ENCODE measurements at places on chromosomes 4 and X. TPM values are rescaled to one million over a fixed set of nuclear protein-coding genes. Genes with fewer than 3 reads are reported as not detected.

CABS1 gene
- not detected for total RNA-seq

GAGE12F gene
- not detected for total RNA-seq

BEX5 gene
- 0.84 TPM for total RNA-seq

UCP1 gene
- not detected for total RNA-seq

ASMT gene
- total RNA-seq = not detected

RNF128 gene
- not detected for total RNA-seq

MAGEH1 gene
- total RNA-seq = 32.5 TPM

DNA sequence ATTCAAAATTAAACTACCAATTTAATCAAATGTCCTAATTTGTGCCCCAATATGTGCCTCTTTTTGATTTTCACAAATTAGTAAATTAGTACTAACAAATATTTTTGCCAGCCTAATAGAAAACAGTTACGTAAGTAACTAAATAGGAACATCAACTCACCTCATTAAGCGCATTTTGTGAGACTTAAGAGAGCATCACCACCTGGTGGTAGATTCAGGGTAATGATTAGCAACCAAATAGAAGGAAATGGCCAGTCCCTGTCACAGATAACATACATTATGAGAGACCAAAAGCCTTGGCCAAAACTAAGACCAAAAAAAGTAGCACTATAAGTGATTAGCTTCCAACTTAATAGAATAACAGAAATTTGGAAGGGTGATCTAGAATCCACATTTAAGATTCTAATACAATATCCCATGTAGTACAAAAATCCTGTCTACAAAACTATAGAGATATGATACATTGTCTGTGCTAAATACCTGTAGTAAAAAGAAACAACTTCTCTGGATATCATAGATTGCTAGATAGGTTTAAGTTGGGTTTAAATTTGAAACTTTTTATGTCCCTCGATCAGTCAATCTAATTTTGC is 46.7 kb downstream of the C4orf46 start:
- no peak for DNase-seq

DNA sequence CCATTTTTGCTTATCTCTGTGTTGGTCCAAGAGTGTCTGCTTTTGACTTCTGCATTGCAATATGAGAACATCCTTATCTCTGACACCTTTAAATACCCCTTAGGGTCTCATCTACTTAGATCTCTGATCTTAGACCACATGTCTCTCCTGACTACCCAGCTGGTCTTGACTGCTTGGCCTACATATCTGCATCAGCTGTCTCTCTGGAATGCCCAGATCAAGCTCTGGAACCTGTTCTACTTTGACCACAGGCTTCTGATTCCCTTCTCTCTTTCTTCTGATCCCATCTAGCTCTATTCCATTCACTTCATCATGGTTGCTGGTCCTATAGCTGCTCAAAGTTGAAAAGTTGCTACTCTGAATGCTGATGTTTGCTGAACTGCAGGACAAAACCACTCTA is 301.2 kb downstream of the MAPK10 start:
- DNase-seq = no peak

DNA sequence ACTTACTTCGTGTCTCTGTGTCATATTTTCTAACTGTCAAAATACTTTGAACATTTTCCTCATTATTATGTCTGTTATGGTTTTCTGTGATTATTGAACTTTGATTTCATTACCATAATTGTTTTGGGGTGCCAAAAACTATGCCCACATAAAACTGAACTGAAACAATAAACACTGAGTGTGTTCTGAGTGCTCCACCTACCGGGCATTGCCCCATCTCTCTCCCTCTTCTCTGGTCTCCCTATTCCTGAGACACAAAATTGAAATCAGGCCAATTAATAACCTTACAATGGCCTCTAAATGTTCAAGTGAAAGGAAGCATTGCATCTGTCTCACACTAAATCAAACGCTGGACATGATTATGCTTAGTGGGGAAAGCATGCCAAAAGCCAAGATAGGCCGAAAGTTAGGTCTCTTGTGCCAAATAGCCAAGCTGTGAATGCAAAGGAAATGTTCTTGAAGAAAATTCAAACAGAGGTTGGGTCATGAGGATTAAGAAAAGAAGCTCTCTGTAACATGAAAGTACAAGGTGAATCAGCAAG is 972.3 kb downstream of the PCDH7 start:
- DNase-seq = no peak

GRCh38 chr4:56386091-56386490 is 1.2 kb downstream of the AASDH start:
- DNase-seq = no peak

DNA sequence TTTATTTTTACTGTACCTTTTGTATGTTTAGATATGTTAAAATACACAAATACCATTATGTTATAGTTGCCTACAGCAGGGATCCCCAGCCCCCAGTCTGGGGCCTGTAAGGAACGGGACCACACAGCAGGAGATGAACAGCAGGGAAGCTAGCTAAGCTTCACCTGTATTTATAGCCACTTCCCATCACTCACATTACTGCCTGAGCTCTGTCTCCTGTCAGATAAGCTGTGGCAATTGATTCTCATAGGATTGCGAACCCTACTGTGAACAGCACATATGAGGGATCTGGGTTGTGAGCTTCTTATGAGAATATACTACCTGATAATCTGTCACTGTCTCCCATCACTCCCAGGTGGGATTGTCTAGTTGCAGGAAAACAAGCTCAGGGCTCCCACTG is 73.9 kb downstream of the BMPR1B start:
- DNase-seq = no peak

DNA sequence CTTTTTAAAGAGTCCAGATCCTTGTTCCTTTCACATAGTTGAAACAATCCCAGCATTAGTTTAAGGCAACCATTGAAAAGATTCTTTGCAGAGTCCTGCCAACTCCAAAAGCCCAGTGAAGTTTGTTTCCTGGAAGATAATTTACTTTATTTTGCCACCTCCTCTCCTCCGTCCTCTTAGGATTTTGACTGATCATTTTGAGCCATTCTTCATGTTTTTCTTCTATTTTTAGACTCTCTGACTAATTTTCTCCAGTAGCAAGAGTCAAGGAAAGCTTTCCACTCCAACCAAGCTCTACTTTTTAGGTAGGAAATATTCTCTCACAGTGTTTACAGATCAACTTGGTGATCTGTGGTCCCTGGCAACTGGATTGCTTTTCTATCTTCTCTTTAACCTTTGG is 10.3 kb downstream of the NCBP2L start:
- DNase-seq = no peak

DNA sequence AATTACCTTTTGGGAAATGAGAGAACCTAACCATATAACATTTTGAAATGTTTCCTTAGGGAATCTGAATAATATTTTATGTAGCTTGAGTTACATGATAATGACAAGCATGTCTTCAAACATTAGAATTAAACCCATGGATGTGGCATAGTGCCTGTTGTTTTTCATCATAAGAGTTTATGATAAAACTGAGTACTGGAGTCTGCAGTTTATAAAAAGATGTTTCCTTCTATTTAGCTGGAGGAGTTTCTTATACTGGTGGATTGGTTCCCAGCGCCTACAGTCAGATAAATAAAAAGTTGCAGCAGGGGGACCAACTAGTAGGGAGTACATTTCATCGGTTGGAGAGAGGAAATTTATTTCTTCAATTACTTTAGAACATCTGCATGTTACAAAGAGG is 70.1 kb upstream of the PCDH18 start:
- DNase-seq = no peak

DNA sequence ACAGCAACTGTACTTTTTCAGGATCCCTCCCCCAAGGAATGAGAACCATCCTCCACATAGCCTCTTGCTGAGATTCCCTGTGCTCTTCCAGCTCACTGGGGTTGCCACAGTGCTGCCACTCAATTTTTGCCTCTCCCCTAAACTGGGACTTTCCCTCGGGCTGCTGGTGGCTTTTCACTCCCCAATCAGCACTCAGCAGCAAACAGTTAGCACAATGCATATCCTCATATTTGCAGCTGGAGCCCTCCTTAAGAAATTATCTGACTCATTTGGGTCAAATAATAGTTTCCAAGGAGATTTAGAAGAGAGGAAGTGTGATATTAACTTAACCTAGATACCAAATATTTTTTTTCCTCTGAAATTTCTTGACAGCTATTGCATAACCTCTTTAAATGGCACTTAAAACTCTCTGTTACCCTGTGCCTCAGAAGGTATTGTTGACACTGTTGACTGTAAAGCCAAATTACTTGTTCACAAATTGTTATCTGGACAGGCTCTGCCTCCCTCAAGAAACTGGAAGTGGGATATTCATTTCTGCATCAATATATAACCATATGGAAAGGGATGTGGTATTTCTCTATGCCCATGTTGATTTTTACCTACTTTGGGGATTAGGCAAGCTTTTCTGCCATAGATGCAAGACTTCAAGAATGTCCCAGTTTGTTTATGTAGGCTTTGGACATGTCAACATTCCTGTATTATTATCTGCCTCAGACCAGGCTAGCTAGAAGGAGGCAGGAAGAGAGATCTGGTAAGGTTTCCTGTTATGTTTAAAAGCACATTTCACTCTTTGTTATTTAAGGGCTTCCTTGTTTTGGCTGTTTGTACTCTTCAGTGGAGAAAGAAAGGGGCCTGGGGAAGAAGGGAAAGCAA is 58.0 kb downstream of the SEPTIN11 start:
- DNase-seq = no peak

DNA sequence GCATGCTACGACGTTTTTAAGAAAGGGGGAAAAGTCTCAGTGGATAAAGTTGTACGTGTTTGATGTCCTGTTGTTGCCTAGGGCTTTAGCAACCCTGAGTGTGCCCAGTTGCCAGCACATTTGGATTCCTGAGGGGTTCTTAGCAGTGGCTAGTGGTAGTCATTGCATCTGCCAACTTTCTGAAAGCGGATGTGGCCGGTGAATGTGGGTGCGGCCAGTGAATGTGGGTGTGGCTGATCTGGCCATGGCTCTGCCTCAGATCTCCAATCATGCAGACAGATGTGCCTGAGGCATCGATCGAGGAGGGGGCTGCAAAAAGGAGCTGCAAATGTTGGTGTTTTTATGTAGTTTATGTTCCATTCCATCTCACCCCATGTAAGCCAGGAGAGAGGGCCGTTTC is 41.5 kb upstream of the FAT1 start:
- DNase-seq = no peak

DNA sequence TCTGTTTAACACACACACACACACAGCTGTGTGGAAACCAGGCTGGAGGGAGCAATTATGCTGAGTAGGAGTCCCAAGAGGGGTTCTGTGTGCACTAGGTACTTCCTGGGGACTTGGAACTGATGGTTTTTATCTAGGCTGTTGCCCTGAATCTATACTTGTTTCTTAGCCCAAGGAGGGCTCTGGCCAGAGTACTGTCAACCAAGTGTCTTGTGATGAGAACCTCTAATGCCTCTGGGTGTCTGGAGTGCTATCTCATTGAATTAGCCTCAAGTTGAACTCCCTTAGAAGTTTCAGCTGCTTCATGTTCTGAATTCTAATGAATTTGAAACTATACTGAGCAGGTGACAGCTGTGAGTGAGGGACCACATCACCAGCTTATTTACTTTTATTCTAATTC is 16.6 kb downstream of the ARHGAP24 start:
- DNase-seq = no peak

- DNase-seq = no peak
Measured at GRCh38 chr4:66577922-66578321, 907.6 kb upstream of the EPHA5 start.

- DNase-seq = no peak
Measured at GRCh38 chrX:41912923-41913322, 10.4 kb downstream of the CASK start.

DNA sequence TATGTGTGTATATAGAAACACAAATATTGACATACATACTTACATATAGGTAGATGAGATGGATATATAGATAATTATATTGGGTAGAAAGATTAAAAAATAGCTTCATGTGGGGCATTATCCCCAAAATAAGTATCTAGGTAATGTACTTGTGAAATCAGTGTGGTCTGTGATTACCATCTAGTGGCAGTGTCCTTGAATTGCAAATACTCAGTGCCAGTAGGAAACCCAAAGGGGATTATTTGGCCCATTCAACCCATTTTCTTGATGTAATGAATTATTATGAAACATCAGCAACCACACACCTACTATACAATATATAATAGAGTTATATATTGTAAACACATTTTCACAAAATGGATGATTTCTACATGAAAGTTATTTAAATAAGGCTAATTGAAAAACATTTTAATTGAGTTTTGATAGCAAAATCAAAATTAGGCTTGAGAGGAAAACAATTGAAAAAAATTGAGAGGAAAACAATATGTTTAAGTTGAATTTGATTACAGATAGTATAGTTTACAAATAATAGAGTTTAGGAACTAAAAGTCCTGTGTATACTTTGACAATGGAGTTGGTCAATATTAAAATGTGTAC is 389.4 kb downstream of the GALNTL6 start:
- no peak for DNase-seq

GRCh38 chrX:19627081-19627480 is 111.8 kb upstream of the MAP3K15 start:
- no peak for DNase-seq

- DNase-seq = no peak
Measured at GRCh38 chr4:167581449-167581965, 347.2 kb upstream of the SPOCK3 start.

- DNase-seq = no peak
Measured at GRCh38 chrX:66126662-66127061, 37.4 kb upstream of the HEPH start.

DNA sequence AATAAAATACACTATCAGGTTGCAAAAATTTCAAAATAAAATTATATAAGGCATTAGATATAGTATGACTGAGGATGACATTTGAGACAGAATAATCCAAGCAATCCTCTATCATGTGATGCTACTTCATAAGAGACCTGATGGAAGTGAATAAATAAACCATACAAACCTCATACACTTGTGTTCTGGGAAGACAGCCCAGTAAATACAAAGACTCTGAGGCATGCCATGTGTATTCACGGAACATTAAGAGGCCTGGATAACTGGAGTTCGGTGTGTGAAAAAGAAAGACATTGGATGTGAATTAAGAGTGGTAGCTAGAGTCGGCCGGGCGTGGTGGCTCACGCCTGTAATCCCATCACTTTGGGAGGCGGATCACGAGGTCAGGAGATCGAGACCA is 364.2 kb downstream of the ADAM29 start:
- no peak for DNase-seq

GRCh38 chr4:8204576-8205227 is 5.6 kb downstream of the SH3TC1 start:
- DNase-seq = no peak

GRCh38 chrX:41733939-41734338 is 10.0 kb downstream of the GPR82 start:
- DNase-seq = no peak

- DNase-seq = no peak
Measured at GRCh38 chr4:139977838-139978609, 176.0 kb downstream of the MAML3 start.
